ENCODE measurements at places on chromosomes 4 and X.

GRCh38 chr4:100948911-100949310 lies 398.4 kb downstream of the PPP3CA start:
- DNase-seq, result no peak

DNA sequence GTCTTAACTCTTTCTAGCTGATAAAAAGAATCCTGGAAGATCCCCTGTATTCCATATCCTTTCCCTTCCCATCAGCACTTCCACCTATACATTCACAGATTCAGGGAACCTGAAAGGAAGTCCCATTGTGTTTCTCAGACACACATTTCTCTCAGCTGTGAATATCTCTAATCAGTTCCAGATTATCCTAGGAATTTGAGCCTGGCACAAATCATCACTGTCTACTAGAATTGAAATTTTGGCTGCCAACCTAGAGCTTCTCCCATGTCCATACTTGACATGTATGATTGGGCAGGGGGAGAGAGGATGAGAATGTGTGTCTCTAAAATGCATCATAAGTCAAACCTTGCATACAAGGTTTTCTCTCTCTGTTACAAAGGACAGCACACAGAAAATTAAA lies 53.1 kb downstream of the NDST3 start:
- no peak for DNase-seq

GRCh38 chr4:152424396-152424795 lies 111.5 kb downstream of the FBXW7 start:
- no peak for DNase-seq

DNA sequence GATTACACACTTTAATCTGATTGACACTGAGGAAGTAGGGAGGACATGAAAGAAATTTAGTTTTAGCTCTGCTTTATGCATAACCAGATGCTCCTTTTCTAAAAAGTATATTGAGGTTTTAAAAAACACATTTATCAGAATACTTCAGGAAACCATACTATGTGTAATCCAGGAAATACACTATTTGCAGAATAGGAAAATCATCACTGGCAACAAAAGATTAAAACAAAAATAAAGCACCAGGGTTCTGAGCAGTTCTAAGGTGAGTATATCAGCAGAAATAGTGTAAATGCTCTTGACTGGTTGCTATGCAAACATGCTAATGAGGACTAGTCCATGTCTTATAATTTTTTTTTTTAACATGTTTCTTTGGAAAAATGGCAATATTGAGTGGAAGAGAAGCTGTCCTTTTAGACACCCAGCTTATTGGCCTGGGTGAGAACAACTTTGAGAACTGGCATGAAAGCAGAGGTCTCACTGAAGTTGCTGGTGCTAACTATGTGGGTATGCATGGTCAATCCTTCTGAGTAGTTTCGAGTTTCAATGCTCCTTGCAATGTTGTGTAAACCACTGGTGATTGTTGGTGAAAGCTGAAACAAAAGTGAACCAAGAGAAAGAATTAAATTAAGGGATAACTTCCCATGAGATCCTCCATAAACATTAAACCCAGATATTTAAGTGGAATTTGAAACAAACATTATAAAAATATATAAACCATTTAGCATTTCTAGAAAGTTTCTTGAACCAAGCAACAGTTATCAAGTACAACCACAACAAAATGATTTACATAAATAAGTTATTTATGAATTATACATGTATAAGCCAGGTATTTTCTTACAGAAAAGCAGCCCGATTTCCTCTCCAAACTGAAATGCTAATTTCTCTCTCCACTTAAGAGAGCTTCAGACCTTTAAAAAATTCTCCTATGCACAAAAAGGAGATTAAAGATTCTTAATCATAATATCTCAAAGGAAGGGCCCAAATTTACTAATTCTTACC lies 20.4 kb upstream of the SCD5 start:
- DNase-seq, result no peak

- no peak for DNase-seq
These were observed 77.3 kb downstream of the GALNT7 start for GRCh38 chr4:173245952-173246351.

DNA sequence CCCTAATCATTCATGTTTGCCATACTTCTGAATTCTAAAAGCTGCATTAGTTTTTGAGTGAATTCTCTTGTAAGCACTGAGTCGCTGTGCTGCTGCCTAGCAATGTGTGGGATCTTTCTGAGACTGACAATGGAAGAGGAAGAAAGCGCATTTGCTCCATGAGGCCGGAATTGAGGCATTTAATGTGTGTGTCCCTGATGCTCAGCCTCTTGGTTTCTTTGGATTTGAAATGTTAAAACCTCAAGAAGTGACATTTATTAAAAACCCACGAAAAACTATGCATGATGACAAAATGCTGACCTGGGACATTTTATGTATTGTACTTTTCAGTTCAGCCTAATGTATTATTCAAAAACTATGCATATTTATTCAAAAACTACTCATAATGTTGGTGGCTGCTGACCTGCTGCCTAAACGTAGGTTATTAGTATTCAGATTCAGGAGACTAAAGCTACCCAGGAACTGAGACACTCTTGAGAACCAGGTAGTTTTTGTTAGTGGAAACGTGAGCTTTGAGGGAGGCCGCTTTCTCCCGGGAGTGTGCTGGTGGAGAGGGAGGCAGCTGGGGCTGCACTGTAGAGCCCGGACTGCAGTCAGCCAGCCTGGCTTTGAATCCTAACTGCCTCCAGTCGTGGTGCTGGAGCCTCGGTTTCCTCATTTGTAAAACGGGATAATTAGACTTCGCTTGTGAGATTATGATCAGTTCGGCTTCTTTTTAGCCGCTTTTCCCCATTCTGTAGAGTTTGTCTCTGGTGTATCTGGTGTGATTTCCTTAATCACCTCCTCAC lies 11.3 kb downstream of the RGS12 start:
- no peak for DNase-seq

GRCh38 chr4:164212134-164212533 lies 541.8 kb upstream of the SMIM31 start:
- no peak for DNase-seq

DNA sequence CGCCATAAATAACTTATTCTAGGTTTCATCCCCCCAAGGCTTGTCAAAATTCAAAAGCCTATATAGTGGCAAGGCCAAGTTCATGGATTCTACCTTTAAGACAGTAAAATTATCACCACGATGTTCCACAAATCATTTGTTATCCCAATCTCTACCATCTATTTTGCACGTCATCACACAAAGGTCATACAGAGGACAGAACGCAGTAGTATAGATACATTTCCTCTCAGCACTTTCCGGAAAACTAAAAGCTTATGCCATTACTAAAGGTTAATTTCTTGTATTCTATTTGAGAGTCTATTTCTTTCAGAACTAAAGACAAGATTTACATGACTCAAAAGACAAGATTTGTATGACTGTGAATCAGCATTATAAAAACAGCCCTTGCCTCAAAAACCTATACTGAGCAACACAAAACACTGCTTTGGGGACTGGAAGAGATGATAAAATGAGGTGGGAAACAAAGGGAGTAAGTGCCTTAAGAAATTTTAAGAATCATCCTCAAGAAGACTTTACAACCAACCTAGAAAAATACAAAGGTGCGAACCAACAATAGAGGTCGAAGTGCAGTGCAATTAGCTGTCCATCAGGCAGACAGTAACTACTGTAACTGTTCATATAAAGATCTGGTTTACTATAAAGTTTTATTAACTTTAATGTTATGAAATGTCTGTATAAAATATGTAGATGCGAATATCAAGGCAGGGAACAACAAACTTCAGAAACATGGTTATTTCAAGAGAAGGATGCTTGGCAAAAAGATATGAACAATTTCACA lies 7.6 kb downstream of the UBE2D3 start:
- DNase-seq, result peak; percentile 10

DNA sequence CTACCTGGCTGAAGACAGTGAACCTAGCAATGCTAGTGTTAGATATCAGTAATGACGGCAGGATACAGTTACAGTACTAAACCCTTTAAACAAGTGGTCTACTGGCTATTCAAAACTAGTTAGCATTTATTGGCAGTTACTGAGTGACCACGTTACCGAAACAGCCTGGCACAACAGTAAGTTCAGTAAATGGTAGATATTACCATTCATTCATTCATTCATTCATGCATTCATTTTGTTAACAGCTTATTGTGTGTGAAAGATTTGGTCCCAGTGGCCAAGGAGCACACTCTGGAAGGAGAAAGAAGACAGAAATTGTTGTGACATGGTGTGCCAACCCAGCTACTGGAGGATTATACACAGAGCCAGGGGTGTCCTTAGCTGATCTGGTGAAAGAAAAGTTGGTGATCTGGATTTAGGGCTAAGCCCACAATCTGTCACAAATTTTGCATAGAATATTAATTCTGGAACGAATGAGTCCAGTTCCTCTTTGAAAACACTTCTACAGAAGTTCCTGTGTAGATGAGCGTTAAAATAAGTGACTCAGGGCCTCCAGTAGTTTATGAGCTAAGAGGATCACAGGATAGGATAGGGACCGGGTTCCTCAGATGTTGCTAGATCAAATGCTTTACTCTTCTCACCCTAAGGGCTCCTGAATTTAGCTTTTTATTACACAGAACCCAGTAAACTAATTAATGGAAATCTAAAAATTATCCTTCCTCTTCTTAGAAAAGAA lies 179.1 kb downstream of the CBR4 start:
- DNase-seq, result no peak

DNA sequence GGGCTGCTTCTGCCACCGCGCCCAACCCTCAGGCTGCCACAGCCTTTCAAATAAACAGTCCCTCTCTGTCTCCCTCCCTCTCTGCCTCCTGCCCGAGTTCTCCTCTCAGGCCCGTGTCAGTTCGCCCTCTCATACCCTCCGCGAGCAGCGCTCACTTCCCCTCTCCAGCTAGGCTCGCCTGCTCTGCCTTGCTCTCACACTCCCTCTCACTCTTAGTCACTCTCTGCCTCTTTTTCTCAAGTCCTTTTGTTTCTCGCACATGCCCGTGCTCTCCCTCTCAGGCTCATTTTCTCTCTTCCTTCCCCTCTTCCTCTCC lies 3.2 kb downstream of the EFNB1 start:
- no peak for DNase-seq

GRCh38 chr4:113979148-113979904 lies at the start of gene ARSJ:
Gene ARSJ (minus strand): TSS chr4:113979647. CDS start chr4:113978834, 813 bp downstream.
- no peak for DNase-seq

- DNase-seq, result no peak
These were observed 131.8 kb downstream of the AFF1 start for GRCh38 chr4:87066403-87067123.

- DNase-seq, result no peak
These were observed 369.6 kb downstream of the PCDH7 start for GRCh38 chr4:31089815-31090214.

- no peak for DNase-seq
These were observed 331.1 kb downstream of the GRID2 start for GRCh38 chr4:92634882-92635281.

DNA sequence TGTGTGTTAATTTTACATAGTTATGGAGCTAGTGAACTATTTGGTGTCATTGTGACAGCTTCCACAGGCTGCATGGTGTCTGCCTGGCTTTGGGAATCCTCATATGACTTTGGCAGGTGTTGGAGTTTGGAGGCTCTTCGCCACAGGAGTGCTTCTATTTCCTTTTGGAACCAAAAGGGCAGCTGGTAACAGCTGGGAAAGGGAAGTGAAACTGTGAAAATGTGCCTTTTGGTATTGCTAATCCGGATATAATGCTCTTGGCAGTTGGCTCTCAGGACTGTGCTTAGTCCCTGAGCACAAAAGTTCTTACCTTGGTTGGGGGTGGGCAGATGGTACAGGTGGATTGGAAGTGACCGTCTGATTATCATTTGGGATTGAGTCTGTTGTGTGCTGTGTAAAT lies 18.1 kb downstream of the OFD1 start:
- no peak for DNase-seq

DNA sequence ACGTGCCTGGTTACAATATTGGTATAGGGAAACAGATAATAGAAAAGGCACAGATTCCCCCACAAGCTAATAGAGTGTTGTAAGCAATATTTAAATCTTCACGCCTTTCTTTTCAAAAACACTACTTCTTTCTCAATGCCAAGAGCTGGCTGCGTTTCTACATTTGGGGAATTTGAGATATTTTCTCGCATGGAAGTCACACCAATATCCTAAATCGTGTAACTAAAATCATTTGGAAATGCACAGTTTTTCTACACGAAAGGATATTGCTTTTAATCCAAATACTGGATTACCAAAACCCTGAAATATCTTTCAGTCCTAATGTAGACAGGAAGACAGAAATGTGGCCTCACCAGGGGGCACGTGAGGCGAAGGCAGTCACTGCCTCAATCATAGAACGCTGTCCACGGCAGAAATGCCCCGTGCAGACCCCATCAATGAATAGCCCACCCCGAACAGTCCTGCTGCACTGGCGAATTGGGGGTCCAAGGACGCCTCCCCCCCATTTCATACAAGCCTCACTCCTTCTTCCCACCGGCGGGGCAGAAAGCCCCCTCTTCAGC lies 106.6 kb downstream of the NSUN7 start:
- DNase-seq, result no peak

- DNase-seq, result no peak
These were observed 147.4 kb upstream of the FGF13 start for GRCh38 chrX:138858951-138859350.

DNA sequence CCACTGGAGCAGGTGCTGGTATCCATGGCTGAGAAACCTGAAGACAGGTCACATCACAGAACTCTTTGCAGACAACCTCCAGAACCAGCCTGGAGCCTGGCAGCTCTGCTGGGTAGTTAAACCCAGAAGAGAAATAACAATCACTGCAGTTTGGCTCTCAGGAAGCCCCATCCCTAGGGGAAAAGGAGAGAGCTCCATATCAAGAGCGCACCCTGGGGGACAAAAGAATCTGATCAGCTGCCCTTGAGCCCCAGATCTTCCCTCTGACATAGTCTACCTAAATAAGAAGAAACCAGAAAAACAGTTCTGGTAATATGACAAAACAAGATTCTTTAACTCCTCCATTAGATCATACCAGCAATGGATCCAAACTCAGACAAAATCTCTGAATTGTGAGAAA lies 823.2 kb upstream of the FRG1 start:
- DNase-seq, result no peak

DNA sequence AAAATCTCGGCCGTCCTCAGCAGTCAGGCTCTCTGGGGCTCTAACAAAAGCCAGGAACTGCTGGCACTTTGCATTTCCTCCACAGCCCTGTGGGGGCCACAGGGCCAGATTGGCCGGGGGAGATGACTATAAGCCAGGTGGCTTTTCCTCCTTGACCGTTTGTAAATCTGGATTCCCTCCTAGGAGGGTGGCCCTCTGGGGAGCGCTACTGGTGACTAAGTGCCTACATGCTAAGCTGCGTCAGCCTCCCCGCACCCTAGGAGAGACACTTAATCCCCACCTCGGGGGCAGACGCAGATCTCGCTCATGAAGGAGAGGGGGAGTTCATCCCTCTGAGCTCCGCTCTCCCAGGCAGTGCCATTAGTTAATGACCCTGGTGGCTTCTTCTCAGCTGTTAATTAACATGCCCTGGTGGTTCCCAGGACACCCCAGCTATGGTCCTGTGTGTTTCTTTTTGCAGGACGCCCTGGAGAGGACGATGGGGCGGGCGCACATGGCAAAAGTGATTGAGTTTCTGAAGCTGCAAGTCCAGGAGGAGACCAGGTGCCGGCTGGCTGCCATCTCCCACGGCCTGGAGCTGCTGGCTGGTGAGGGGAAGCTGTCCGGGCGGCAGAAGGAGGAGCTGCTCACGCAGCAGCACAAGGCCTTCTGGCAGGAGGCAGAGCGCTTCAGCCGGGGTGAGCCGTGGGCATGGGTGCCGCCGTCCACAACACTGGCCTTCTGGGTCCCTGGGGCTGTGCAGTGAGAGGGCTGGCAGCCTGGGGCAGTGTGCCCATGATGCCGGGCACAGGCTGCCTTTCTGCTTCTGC lies 41.6 kb downstream of the EVC start:
- DNase-seq, result no peak

- DNase-seq, result no peak
These were observed 340.9 kb upstream of the CTSO start for GRCh38 chr4:156294577-156294976.
